ENCODE measurements at places on chromosomes 6 and 20.

DNA sequence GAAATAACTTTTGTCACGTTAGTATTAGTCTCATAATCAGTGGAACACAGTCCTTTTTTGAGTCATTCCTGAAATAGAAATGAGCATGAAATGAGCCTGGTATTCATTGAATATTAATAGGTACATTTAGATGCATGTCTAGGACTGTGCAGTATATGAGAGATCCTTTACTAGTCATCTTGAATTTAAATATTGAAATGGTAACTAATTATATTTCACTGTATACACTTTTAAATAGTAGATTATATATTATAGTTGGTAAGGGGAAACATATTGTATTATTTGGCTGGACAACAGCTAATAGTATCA lies 59.4 kb downstream of the RSPO3 start:
- DNase-seq, result no peak

- DNase-seq, result no peak
These were observed 526 bp downstream of the SULF2 start for GRCh38 chr20:47784599-47785310.

- DNase-seq, result no peak
These were observed 874 bp downstream of the ZBTB46 start for GRCh38 chr20:63829945-63830835.

- no peak for DNase-seq
These were observed 23.0 kb downstream of the LATS1 start for GRCh38 chr6:149694921-149695320.

GRCh38 chr6:14783594-14783993 lies 462.3 kb upstream of the JARID2 start:
- DNase-seq, result no peak

- DNase-seq, result no peak
These were observed 216.8 kb downstream of the GJA1 start for GRCh38 chr6:121652223-121652622.

DNA sequence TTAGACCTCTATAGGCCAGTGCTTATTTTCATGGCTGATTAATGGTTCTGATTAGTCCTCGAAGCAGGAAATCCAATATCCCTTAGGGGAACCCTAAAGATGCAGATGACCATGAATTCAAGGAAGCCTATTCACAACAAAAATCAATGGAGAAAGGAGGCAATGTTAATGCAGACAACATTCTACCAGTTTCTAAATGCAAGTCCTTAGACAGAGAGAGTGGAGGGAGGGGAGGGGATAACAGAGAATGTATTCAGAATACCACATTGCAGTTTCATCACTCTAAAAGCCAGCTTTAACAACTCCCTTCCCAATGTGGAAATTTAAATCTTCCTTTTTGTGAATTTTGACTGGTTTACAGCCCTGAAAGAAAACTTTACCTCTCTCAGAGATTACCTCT lies 87.1 kb upstream of the POU3F2 start:
- no peak for DNase-seq

GRCh38 chr6:57283106-57283505 lies 34.3 kb upstream of the PRIM2 start:
- DNase-seq, result no peak

GRCh38 chr6:169827290-169827717 lies 75.9 kb downstream of the ERMARD start:
- no peak for DNase-seq

GRCh38 chr6:129653229-129653628 lies 56.7 kb downstream of the ARHGAP18 start:
- DNase-seq, result no peak

DNA sequence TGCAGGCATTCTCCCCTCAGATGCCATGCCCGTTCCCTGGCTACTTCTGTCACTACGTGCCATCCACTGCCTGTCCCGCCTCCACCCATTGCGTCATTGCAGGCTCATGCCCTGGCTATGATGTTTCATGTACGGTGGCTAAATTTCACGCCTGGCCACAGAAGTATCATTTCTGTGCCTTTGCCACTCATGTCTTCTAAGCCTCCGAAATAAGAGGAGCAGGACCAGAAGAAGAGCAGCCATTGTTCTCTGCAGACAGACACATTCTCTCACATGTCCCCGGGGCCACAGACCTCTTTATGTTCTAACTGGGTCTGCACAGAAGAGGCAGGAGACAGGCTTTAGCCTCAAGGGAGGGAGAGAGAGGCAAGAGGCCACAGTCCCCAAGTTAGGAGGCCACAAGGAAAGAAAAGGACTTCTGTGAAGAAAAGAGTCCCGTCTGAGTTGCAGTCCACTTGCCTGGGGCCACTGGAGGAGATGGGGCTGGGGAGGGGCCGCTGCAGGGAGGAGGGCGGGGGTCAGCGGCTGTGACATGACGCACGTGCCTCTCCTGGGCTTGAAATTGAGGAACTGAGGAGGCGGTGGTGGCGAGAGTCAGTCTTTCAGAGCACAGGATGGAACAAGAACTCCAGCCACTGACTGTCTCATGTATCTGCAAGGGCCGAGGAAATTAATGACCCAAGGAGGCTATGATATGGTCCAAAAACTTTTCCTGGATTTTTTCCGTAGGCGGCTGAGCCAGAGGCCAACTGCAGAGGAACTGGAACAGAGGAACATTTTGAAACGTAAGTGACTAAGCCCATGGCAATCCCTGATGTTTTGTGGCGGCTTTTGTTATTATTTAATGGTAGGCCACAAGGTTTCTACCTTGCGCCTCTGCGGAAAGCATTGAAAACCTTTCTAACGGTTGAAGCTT lies 55.9 kb downstream of the TBC1D7 start:
- DNase-seq, result no peak

DNA sequence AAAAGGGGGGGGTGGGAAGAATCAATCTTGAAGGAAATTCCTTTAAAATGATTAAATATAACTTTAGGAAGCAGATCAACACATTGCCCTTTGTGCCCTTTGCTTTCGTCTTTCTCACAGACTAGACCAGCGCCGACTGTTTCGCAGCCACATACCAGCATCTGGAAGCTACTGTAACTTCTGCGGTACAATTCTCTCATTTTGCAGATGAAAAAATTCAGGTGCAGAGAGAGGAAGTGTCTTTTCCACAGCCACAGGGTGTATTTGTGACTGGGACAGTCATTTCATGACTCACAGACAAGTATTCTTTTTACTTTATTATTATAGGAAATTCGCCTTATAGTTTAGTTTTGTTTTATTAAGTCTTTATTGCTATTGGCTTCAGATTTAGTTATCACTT lies 84.2 kb downstream of the UST start:
- no peak for DNase-seq

- DNase-seq, result no peak
These were observed 90.0 kb upstream of the IFNGR1 start for GRCh38 chr6:137309078-137309762.

DNA sequence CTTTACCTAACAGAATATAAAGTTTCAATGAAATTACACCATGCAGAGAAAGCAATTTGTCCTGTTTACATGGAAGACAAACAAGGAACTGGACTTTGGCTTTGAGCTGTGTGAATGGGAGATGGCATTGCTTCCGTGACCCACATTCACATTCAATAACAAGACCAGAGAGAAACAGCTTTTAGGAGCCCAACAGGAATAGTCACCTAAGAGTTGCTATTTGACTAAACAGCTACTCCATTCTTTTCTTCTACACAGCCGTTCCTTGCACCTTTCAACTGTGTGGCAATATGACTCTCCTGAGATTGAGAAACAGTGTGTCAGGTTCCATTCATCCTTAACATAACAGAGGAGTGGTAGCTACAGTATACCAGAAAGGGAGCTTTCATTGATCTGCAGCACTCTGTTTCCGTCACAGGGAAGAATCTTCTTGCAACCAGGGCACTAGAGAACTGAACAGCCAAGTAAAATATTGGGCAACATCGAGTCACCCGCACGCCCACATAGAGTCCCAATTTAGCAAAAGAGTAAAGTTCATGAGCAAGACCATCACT lies 355.1 kb downstream of the HAO1 start:
- DNase-seq, result no peak

- DNase-seq, result peak; percentile 61
These were observed 9.4 kb downstream of the MDGA1 start for GRCh38 chr6:37688078-37688850.

- DNase-seq, result no peak
These were observed 2.8 kb downstream of the RAET1E start for GRCh38 chr6:149895048-149895590.

DNA sequence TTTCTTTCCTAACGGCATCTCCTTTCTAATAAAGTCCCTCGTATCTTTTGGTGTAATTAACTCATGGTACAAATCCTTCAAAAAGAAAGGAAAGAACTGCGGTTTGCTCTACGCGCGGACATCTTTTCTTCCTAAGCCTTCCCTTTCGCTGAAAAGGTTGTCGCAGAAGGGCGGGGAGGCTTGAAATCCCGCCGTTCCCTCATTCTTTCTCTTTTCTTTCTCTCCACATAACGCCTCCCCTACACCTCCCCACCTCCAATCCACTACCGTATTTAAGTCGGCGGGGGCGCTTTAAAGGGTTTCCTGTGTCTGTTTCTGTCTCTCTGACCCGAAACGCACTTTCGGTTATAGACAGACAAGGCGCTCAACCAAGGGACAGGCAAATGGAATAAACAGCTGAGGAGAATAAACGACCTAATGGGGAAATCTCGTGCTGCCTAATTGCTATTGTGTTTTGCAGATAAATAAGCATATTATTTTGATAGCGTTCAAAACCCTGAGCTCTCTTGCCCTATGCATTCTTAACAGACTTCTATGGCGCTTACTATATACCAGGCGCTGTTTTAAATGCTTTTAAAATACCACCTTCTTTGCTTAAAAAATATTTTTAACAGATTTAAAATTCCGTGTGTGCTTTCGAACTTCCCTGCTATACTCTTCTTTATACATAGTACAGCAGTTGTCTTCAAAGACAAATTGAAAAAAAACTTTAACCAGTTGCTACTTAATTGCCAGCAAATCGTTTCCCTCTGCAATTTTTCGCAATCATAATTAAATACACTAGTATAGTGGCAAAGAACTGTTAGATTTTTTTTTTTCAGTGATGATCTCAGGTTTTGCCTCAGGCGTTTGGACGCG lies 2.5 kb upstream of the HEY2 start:
- DNase-seq, result no peak

DNA sequence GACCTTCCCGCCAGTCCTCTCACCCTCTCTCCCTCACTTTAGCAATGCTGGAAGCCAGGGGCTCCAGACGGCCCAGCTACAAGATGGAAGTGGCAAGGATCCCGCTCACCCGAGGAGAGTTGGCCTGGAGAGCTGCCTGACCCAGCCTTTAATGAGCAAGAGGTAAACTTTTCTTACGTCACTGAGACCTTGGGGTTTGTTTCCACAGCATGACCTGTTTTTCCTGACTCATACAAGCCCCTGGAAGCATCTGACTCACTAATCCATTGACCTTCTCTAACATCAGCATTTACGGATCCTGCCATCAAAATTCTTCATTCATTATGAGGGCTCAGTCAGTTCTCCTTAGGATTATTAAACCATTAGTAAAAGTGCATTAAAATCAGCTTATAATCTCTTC lies 120.4 kb downstream of the MYLK4 start:
- no peak for DNase-seq

- no peak for DNase-seq
These were observed at the start of gene FHL5 for GRCh38 chr6:96562886-96563285. Gene FHL5 (plus strand): TSS chr6:96563128. CDS start chr6:96603614, 40,486 bp downstream.

DNA sequence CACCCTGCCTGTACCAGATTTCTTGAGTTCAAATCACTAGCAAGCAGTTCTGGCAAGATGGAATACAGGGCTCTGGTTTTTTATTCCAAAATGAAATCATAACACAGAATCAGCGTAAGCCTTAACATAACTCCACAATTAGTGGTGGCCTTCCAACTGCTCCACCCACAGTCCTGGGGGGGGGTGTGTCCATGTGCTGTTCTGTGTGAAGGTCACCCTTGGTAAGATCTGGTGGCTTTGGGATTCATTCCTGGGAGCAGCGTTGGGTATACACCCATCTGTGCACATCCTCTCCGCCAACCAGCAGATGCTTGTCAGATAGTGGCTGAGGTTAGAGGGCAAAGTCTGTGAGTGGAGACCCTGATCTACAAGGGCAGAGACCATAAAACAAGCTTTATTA lies 49.9 kb upstream of the CD83 start:
- no peak for DNase-seq

DNA sequence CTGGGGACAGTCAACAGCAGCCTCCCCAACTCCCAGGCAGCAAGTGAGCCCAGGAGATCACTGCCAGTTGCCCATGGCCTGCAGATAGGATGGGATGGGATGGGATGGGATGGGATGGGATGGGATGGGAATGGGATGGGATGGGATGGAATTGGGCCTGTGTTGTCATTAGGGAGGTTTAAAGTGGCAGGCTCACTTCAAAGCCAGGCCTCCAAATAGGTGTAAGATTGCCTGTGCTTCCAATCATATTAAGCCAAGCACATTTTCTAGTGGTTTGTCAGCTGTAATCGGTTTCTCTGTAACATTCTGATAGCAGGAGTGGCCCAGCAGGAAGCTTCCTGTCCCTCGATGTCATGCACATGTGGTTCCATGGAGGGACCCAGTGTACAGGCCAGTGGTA lies 82.7 kb upstream of the NXT1 start:
- DNase-seq, result no peak

DNA sequence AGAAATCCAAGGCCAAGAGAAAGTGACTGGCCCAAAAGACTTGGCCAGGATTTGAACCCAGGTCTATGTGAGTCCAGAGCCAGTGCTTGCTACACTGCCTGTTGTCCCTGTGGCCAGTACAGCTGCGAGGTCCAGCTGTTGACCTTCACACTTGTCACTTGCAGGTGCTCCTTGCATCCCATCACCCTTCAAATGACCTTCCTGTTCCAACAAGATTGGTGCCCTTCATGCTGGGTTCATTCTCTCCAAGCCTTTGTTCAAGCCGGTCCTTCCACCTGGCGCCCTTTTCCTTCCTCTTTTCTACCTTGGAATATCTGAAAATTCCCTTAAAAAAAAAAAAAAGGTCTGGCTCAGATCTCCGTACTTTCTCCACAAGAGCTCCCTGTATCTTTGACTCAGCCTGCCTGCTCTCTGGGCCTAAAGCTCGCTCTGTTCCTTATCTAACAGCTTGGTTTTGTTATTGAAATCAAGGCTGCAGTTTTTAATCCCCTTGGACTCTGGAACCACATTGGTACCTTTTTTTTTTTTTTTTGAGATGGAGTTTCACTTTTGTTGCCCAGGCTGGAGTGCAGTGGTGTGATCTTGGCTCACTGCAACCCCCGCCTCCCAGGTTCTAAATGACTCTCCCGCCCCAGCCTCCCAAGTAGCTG lies 22.2 kb upstream of the MRPS18A start:
- no peak for DNase-seq

GRCh38 chr20:60535211-60535610 lies 577.0 kb downstream of the CDH26 start:
- DNase-seq, result no peak

DNA sequence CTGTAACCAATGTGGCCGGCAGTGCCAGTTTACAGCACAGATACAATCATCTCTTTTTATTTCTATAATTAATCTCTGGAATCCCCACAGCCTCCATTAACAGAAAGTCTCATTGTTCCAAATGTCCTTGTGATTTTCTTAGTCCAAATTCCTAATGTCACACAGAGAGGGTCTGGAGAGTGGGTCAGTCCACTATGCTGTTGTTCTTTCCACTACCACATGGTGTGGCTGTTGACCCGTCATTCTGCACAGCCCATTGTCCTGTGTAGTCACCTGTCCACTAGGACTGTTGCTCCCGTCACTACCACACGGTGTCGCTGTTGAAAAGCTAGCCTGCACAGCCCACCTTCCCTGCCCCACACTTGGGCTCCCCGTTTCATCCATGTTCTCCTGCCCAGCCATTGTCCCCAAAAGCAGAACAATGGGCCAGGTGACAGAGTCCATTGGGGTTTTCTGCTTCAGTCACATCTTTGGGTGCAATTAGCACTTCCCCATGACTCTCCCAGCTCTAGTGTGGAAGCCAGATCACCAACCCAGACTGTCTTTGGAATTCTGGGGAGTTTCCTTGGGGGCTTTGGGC lies 8.6 kb upstream of the LBP start:
- no peak for DNase-seq

GRCh38 chr6:52503851-52504781 lies 72.7 kb downstream of the TRAM2 start:
- peak; percentile 75 for DNase-seq

Measured in NCI-H187 (cell line).